ENCODE measurements at places on chromosomes 2 and 18.

DNA sequence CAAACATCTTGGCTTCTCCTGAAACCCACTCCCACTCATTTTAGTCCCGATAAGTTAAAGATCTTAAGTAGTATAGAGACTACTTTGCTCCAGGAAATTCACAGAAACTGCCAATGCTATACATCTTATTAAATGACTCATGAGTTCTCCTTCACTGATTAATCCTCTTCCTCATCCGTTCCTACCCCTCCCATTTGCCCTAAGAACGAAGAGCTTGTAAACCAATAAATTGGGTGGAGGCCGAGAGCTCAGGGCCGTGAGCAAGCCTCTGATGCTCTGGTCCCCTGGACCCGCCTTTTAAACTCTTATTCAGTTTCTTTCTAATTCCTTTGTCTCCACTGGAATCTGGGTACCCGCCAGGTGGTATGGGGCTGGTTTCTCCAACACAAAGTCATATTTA is 68.6 kb downstream of the METTL8 start:
- no peak for DNase-seq

DNA sequence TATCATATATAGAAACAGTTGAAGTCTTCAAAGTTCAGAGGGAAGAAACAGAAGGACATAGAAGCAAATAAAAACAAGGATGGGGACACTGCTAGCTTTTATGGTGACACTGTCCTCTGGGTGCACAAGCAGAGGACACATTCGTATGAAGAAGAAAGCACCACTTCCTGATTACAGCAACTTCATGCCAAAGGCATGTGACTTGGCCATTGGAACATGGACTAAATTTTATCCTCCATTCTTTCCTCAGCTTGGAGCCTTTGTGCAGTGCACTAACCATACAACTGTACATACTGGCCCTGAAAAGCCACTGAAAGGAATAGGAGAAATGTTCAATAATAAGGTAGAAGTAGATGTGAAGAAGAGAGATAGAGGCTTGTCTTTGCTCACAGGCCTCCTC is 223.3 kb downstream of the MTX2 start:
- DNase-seq: no peak

DNA sequence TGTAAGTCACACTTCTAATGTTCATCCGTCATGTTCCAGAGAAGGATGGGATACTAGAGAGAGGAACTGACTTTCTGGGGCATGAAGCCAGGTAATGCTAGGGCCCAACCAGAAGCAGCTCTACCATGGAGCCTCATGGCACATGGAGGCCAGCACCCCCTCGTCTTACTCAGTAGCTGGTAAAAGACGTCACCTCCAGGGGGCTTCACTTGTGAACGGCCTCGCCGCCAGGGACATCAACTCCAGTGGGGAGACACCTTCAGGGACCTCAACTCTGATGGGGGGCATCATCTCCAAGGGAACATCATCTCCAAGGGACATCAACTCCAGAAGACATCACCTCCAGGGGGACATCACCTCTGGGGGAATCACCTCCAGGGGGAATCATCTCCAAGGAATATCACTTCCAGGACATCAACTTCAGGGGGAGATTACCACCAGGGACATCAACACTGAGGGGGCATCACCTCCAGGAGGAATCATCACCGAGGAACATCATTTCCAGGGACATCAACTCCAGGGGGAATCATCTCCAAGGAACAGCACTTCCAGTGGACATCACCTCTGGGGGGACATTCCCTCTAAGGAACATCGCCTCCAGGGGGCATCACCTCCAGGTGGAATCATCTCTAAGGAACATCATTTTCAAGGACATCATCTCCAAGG is 168.4 kb downstream of the NDUFA10 start:
- DNase-seq: no peak

GRCh38 chr2:127103243-127104165 is 3.5 kb downstream of the BIN1 start:
- no peak for DNase-seq

GRCh38 chr2:102251042-102251848 is 60.1 kb upstream of the IL1RL1 start:
- peak; percentile 50 for DNase-seq

- no peak for DNase-seq
Measured at GRCh38 chr2:171629113-171629512, 58.2 kb upstream of the DYNC1I2 start.

- no peak for DNase-seq
Measured at GRCh38 chr2:133608291-133608690, 40.0 kb upstream of the NCKAP5 start.

DNA sequence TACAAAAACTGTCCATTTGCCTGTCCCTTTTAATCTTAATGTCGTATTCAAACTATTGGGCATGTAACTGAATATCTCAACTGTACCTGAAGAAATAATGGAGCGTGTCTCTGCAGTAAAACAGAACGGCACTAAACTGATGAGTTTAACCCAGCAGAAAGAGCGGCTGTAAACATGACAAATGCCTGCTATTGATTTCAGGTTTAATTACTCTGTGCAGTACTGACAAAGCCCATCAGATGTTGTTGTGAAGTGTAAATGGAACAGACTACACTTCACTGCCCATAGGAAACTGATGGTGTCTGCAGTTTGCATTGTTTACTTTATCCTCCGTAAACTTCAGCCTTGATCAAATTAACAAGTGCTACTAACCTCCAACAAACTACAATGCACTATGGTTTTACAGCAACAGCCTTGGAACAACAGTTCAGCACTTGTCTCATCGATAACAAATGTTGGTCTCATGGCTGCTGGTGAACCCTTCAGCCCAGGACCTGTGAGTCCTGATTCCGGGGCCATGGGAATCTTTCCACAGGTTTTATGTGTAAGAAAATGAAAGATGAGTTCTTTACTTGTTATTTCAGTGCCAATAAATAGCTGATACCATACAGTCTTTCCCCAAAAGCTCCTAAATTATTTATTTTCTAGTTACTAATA is 316.5 kb downstream of the CCDC178 start:
- no peak for DNase-seq

GRCh38 chr18:67589325-67589724 is 72.8 kb upstream of the DSEL start:
- no peak for DNase-seq

GRCh38 chr2:169711751-169712509 is 17.7 kb downstream of the PHOSPHO2 start:
- DNase-seq: no peak

DNA sequence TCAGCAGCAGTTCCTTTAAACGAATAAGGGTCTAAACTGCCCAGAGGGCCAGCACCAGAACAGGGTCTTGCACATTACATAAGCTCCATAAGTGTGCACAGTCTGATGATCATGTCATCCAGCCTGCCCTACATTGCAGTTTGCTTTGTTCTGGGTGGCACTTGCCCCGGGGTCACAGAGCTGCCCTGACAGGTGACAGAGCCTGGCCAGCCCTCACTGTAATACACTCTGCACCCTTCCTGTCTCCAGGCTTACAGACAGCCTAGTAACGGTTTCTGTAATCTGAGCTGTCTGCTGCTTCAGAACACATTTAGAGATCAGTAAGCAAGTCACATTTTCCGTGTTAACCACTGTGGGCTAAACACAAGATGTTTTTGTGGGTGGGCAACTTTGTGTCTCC is 213.3 kb downstream of the FAM210A start:
- DNase-seq: no peak
